NCI-H524 (cell line): ENCODE measurements at places on chromosomes 1 and 21.
A peak's percentile ranks its signal among the peaks of the same experiment; 100 is the strongest.

GRCh38 chr1:111911061-111911460, 78.4 kb downstream of the KCND3 start:
- no peak for DNase-seq

DNA sequence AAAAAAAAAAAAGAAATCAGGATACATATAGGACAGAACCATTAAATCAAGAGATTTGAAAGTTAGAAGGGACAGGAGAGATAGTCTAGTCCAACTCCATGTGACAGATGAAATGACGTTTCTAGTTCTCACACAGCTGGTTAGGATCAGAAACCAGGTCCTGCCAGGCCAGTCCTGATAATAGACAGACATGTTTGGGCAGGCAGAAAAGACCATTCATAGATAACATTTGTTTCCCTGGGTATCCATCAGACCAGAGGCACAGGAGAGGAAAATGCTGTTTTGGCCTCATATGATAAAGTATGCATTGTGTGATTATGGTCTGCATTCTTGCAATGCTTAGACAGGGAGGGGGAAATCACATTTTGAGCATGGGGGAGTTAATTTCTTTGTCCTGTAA, 29.3 kb downstream of the ZBTB8B start:
- DNase-seq = no peak

GRCh38 chr1:220761688-220762427, 13.7 kb downstream of the MTARC2 start:
- no peak for DNase-seq

DNA sequence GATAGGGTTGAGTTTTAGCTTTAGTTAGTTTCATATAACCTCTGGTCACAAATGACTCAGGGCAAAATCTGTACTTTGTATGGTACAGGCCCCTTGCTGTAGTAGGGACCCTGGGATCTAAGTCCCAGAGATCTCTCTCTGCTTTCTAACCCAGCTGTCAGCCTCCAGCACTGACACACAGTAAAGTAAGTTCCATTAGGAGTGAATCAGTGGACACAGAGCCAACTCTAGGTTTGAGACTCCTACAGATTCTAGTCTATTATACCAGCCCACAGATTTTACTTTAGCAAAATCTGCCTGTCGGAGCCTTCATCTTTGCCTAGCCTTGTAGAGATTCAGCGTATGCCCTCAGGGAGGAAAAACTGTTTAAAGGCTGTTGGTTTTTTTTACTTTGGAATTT, 52.5 kb downstream of the ANGPTL1 start:
- no peak for DNase-seq

- no peak for DNase-seq
These were observed 15.3 kb downstream of the CFAP74 start for GRCh38 chr1:1988061-1988945.

DNA sequence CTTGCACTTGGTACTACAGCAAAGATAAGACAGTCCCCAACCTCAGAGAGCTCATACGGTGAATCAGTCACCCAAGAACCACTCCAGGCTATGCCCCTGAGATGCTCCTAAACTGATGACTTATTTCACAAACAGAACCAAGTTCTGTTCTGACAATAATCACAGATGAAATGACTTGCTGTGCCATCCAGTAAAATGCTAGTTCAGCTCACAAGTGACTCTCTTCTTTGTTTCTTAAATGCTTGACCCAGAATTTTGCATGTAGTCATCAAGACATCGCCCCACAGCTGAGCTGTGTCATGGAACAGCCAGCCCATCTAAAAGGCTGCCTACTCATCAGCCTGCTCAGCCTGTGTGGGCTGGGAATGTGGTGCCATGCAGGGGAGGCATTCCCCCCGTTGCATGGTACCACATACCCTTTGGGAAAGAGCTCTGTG, 6.1 kb upstream of the SLC19A2 start:
- DNase-seq = no peak

- no peak for DNase-seq
These were observed 31.6 kb upstream of the NBL1 start for GRCh38 chr1:19612530-19612929.

GRCh38 chr1:12499539-12500240, 118.3 kb downstream of the DHRS3 start:
- DNase-seq = no peak

DNA sequence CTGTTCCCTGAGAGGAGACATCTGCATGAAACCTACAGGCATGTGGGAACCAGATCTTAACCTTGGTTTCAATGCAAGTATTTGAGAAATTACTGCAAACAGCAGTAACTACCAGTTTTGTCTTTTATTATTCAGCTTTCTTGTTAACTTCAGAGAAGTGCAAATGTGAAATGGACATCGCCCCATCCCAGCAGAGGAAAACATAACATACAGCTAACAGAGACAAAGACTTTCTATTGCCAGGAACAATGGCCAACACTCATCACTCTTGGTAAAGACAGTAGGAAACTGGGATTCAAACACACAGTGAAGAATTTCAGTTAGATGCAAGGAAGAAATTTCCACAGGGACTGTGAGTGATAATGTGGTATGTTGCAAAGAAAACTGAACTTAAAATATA, 115.1 kb downstream of the SLC30A10 start:
- no peak for DNase-seq

GRCh38 chr1:203326830-203327683, 21.7 kb downstream of the BTG2 start:
- DNase-seq = peak; percentile 96

- DNase-seq = no peak
These were observed 246.1 kb downstream of the SLC45A1 start for GRCh38 chr1:8563944-8564537.

DNA sequence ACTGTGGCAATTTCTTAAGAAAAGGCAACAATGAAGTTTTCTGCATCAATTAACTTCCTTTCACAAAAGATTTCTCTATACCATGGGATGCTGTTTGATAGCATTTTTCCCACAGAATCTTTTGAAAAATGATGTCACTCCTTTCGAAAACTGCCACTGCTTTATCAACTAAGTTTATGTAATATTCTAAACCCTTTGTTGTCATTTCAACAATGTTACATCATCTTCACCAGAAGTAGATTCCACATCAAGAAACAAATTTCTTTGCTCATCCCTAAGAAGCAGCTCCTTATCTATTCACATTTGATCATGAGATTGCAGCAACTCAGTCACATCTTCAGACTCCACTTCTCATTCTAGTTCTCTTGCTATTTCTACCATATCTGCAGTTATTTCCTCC, 116.1 kb upstream of the KCND3 start:
- no peak for DNase-seq

DNA sequence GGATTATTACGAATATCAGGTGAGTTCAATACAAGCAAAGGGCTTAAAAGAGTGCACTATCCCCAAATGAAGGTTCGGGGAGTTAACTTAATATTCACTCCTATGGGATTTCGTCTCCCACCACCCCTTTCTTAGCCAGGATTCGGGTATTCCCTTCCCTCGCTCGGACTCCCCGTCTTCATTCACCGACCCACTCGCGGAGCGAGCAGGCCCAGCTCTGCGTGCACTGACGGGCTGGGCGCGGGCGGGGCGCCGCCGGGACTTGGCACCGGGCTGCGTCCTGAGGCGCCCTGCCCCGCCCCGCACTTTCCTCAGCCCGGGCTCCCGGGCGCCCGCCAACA, 7.7 kb upstream of the MPZL1 start:
- DNase-seq = no peak

- DNase-seq = no peak
These were observed 81.4 kb upstream of the ZNF326 start for GRCh38 chr1:89913353-89914095.

- DNase-seq = no peak
These were observed 11.0 kb upstream of the ZFP69B start for GRCh38 chr1:40439247-40439646.

GRCh38 chr1:69401879-69402278, 165.8 kb upstream of the LRRC7 start:
- DNase-seq = no peak

- no peak for DNase-seq
These were observed 7.4 kb upstream of the PPP1R15B start for GRCh38 chr1:204419064-204419403.

GRCh38 chr21:44897326-44898010, 23.2 kb downstream of the ITGB2 start:
- no peak for DNase-seq

DNA sequence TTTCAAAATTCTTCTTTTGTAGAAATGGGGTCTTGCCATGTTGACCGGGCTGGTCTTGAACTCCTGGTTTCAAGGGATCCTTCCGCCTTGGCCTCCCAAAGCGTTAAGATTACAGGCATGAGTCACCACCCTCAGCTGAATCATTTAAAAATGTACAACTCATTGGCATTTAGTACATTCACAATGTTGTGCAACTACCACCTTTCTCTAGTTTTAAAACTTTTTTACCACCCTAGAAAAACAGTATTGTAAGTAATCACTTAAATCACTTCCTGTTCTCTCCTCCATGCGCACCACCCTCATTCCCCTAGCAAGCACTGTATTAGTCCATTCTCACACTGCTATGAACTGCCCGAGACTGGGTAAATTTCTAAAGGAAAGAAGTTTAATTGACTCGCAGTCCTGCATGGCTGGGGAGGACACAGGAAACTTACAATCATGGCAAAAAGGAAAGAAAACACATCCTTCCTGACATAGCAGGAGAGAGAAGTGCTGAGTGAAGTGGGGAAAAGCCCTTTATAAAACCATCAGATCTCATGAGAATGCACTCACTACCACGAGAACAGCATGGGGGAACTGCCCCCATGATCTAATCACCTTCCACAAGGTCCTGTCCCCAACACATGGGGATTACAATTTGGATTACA, 14.4 kb upstream of the THEM5 start:
- no peak for DNase-seq

DNA sequence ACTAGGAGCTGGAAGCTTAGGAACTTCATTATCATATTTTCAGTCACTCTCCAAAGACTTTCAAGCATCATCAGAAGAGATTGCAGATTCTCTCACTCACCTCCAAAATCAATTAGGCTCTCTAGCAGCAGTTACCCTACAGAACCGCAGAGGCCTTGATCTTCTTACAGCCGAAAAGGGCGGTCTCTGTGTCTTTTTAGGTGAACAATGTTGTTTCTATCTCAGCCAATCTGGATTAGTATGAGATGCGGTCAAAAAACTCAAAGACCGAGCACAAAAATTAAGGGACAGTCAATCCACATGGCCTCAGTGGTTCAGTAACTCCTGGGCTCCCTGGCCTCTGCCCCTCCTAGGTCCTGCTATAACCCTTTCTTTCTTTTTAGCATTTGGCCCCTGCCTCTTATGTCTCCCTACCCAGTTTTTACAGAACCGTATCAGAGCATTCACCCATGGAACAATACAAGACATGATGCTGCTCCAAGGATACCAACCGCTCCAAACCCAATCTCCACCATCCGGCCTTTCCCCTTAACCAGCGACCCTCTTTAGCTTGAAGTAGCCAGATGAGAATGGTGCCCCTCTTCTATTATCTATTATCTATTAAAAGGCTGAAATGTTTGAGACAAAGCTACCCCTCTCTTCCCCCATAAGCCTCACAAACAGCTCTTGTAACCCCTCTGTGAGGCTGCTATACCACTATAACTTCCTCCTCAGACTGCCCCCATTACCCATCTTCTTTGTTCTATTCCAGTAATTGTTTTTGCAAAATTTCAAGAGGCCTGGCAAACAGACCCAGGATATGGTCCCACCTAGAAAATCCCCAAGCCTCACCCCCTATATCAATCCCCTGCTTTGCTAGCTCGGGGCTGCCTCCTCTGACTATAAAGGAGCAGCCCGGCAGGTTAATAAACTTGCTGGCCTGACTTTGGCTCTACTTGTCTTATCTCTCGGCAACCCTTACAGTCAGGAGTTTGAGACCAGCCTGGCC, 18.7 kb upstream of the CA6 start:
- no peak for DNase-seq

DNA sequence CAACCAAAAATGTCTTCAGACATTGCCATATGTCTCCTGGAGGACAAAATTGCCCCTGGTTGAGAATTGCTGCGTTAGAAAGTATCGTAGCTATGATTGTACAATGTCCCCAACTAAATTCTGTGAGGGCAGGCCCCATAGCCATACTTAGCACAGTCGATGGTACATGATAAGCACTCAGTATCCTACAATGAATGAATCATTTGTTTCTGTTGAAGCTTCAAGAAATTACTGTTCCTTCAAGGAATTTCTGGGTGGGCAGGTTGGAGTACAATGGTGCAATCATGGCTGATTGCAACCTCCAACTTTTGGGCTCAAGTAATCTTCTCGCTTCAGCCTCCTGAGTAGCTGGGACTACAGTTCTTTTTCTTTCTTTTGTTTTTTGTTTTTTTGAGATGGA, 4.7 kb downstream of the CAP1 start:
- no peak for DNase-seq

GRCh38 chr1:169925505-169926482, 32.1 kb upstream of the SCYL3 start:
- no peak for DNase-seq

- DNase-seq = no peak
These were observed 120.6 kb upstream of the KCNJ15 start for GRCh38 chr21:38136201-38136600.

DNA sequence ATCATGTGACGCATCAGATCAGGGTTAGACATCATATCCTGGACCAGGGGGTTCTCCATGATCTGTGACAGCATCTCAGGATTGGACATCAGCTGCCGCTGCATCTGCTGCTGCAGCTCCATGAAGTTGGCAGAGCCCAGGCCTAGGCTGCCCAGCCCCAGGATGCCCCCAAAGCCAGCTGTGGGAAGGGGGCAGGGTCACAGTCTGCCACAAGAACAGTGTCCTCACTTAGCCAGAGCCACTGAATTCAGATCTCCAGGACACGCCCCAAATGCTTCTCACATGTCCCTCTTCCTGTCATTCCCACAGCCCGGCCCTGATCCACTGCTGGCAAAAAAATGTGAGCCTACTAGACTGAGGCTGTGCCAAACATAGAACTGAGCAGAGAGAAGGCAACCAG, 3.2 kb downstream of the UBQLN4 start:
- no peak for DNase-seq

DNA sequence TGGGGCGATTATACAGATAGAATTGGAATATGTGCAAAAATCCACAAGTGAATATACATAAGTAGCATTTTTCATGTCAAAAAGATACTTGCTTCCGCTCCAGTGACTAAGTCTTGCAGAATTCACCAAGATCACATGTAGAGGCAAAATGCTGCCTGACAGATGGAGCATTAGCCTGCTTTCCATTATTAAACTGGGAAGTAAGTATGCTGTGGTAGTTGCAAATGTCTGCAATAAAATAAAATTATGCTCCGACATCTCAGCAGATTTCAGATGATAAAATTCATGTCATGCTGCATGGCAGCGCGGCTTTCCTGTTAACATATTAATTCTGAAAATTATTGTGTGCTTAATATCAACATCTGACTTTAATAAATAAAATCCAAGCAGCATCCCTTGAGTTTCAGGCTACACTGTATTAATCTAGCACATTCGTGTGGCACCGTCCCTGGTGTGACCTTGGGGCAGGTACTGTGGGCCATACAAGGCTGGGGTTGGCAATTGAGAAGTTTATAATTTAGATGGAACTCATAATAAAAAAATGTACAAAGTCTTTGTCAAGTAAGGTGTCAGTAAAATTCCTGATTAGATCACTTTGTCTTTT, 366.4 kb upstream of the ZP4 start:
- no peak for DNase-seq

DNA sequence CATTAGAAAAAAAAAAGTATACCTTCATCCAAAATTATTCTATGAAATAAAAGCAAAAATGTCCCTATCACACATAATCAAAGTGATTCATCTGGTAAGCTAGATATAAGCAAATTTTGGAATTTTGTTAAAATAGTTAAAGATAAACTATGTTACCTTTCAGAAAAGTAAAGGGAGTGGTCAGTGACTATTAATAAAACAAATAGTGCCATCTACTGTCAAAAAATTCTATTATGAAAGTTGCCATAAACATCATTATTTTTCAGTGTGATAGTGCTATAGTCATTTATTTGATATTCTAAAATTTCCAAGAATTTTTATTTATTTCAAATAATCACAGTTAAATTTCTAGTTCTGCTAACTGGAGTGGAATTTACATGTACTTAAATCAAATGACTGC, 803.7 kb downstream of the KCNT2 start:
- DNase-seq = peak; percentile 5
